Fibroblast of skin of left quadriceps (primary cell): ENCODE measurements at places on chromosomes 12 and 14.

DNA sequence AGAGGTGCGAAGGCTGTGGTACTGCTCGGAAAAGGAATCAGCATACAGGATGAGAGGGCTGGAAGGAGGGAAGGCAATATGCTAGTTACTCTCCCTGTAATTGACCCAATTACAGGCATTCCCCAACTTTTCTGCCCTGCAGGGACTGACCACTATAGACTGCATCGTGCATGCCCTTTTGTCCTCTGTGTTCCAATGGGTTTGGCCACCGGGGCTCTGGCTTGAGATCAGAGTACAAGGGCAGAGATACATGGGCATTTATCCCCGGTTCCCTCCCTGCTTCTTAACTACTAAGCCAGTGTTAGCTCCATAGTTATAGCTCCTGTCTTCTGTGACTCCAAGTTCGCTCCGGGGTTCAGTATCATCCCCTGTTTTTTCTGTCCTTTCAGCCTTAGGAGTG is 59.7 kb downstream of the GTF2A1 start:
- no peak for DNase-seq

DNA sequence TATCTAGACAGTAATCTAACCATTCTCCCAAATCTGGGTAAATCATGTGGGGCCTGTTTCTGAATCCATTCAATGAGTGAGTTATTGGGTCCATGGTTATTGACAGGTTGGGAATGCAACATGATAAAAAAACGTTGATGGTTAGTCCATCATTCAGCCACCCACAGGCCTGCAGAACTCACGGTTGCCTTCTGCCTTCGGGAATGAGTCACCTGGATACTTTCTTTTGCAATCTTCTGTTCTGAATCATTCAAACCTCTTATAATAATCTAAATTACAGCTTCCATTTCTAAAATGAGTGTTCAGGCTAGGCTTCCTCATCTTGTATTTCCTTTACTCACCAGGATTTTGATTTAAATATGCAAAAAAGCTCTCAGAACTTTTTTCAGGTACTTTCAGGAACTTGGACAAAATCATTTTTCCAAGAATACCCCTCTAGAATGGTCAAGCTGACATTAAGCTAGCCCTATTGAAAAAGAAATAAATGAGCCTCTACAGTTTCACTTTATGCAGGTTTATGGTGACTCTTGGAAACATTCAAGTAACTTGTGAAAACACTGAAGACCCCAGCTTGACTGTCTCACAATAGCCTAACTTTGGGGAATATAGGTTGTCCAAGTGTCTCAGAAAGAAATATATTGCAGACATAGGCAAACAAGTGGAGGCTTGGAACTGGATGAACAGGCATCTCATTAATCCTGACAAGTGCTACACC is 94.4 kb downstream of the KCNK10 start:
- no peak for DNase-seq

DNA sequence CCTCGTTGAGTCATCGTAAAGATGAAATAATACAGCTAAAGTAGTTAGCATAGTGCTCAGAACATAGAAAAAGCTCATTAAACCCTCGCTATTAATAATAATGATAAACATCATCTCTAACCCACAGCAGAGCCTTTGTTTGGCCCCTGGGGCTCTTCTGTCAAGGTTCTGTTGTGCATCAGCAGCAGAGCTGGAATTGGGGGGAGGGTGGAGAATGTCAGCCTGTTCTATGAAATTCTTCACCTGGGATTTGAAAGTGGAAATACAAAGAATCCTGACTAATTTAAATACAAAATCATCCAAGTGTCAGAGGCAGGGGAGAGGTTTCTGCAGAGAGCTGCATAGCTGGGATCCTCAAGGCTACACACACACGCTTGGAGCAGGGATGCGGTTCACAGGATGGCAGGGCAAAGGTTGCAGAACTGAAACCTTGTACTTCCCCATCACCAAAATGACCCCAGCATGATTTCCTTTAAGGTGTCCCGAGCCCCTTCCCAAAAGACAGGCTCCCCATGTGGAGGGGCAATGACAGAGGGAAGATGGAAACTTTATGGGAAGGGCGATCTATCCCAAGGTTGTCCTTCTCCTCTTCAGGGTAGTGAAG is 71.8 kb downstream of the DAD1 start:
- DNase-seq: no peak

GRCh38 chr12:11954181-11954580 is 116.6 kb upstream of the BCL2L14 start:
- no peak for DNase-seq

DNA sequence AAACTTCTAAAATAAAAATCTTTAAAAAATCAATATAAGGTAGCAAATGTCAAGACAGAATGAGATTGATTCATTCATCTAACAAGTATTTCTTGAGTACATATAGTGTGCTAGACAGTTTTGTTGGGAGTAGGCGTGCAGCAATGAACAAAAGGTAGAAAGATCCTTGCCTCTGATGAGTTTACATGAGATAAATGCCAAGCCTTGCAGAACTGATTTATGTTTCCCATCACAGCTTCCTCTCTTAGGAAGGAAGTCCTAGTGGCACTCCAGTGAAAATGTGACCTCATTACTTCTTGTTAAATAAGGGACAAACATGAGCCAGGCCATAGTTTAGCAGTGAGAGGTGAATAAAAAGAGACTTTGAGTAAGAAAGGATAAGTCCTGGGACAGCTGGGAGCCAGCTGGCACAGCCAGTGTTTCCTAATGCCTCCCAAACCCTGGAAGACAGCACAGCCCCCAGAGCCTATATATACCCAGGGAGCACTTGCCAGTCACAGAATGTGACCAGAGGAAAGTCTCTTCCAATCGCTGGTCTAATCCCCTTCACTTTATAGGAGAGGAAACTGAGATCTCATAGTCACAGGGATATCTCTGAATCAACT is 4.7 kb upstream of the COCH start:
- no peak for DNase-seq
